Hematopoietic multipotent progenitor cell (in vitro differentiated cells): ENCODE measurements at places on chromosomes 3 and 15.

DNA sequence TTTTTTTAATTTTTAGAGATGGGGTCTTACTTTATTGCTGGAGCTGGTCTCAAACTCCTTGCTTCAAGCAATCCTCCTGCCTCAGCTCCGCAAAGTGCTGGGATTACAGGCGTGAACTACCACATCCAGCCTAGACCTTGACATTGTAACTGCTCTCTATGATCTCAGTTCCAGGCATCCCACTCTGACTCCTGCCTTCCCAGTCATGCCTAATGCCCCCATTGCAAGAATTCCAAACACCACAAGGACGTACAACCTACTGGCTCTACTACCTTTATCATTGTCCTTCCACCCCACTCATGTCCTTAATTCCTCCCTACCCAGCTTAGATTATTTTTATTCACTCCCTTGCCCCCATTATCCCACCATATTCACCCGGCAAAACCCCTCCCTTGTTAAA is 21.6 kb downstream of the NKIRAS1 start:
- DNase-seq: no peak

GRCh38 chr3:57572096-57572495 is 16.0 kb downstream of the PDE12 start:
- no peak for DNase-seq

DNA sequence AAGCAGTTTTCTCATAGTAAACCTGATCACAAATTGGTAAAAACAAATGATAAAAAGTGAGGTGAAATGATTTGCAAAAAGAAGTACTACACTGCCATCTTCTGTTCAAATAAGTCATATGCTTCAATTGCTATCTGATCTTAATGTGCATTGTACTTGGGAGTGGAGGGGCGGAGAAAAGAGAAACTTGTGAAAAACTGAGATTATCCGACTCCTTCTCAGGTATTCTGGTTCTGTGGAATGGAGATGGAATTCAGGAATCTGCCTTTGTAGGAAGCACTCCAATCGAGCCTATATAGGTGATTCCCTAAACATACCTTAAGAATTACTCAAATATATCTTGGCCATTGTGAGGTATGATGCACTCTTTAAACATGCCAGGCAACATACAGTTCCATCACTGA is 180.6 kb downstream of the CHL1 start:
- peak; percentile 3 for DNase-seq

- DNase-seq: no peak
These were observed 14.8 kb downstream of the PAQR5 start for GRCh38 chr15:69313432-69314000.
